ENCODE measurements at places on chromosomes 12 and 14.

DNA sequence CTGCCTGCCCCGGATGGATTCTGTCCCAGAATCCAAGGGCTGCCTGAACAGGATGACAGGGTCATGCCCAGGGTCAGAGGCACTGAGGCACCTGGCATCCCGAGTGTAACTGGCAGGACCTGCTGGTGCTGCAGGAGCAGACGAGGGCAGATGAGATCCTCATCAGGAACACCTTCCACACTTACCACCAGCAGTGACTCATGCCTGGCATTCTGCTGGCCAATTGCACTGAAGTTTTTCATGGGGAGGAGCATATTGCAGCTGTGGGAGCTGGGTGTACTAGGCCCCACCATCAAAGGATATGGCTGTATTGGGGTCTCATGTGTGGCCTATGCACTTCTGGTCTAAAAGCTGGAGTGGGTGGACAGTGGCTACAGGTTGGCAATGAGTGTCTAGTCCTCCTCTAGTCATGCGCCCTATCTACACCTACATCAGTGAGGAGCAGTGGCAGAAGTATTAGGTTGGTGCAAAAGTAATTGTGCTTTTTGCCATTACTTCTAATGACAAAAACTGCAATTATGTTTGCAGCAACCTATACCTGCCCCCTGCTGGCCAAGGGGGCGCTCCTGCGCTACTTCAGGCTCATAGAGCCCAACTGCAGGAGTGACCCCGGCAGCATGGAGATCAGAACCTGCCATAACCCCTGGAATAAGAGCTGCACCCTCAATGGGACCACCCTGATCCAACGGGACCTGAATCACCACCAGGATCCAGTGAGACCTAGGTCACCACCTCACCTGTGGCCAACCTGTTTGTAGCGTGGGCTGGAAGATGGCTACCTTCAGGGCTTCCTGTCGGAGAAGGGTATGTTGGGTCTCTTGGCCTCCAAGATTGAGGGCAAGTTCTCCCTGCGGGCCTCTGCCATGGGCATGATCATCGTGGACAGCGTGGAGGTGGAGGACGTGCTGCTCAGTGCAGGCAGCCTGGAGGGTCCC, 8.0 kb upstream of the C12orf42 start:
- DNase-seq = peak; percentile 35

DNA sequence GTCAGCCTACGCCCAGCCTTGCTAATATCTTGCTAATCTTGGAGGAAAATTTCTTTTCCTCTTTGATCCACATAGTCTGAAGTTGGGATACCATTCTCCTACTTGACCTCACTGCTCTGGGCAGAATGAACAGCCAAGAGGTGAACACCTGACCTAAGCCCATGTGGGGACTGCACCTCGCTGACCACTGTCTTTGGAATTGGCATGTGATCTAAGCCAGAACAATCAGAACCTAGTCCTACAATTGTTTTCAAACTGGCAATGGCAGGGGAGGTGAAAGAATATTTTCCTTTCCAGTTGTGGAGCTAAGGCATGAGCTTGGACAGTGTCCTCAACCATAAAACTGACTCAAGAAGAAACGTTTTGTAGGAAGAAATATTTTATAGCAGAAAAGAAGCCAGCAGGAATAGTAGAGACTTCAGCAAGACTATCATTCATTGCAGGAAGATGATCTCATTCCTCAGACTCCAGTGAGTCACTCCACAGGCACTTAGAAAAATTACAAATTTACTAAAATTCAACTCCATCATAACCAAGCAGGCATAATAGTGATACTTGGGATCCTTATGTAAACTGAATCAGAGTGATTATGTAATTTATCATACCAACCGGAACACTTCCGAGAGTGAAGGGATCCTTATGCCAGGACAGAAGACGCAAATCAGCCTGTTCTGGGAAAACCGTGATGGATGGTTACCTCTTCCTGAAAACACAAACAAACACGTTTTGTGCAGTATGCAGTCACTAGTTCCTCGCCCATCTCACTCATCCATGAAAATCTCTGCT, 14.7 kb downstream of the PTPRO start:
- DNase-seq = no peak

DNA sequence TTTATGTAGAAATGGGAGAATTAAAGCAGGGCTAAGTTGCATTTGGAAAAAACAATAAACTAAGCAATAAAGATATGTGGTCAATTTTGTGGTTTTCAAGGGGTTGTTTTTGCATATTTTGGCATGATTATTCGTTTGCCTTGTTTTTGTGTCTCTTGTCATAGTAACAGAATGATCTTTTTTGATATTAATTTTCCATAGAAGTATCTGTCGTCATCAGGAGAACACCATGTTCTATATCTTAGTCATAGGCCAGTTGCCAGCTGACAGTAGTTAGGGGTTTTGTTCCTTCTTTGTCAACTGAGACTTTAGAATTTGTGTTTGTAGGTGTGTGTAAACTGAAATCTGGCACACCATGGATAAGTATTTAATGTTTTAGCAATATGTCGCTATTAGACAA, 1354.8 kb downstream of the LRFN5 start:
- DNase-seq = no peak

DNA sequence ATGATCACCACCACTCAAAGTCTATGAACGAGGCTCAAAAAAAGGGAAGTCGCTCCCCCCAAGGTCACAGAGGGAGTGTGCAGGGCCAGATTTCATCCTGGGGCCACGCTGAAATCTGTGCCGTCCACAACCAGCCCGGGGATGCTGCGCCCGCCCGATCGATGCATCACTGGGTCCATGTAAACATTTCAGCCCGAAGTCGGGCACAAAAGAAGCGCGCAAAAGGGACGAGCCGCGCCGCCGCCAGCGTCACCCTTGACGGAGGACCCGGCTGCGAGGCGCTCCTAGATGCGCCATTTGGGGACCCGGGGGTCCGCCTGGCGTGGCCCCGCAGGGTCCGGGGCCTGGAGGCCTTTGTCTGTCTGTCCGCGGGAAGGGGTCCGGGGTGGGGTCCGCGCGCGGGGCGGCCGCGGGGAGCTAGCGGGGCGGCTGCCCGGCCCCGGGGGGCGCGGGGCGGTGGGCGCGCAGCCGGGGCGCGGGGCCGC, 503 bp downstream of the FBXO21 start:
- peak; percentile 14 for DNase-seq

DNA sequence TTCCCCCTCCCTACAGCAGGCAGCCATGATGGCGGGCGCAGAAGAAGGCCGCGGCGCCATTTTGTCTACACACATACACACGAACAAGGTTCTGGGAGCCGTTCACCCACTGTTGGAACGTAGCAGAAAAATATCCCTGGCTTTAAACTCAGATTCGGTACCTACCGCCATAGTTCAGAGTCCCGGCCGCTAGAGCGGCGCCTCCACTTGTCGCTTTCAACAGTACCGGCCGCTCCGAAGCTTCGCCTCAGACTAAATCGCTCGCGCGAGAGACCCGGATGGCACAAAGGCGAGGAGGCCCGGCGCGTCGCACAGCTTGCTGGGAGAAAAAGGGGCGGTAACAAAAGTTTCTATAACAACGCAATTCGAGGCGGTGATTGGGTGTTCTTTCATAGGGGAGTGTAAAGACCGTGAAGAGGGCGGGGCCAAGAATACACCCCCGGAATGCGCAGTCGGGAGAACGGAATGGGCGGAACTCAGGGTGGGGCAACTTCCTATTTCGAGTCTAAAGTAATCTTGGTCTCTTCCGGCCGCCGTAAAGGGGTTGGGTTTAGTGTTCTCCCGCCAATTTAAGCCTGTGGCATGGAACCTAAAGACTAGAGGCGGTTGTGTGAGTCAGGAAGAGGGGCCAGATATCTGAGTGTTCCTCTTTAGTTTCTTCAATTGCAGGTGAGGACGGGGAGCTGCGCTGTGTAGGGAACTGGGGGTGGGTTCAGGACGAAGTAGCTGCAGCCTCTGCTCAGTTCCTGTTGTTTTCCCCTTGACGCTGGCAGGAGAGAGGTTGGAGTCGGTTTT, at the start of the genes KNTC1 and RSRC2:
Gene KNTC1, plus strand, starts transcription at position 567 of the 795 bp plus-strand sequence. CDS start 2,815 bp downstream, outside the sequence.
Gene RSRC2, minus strand, starts transcription at position 254 of the 795 bp plus-strand sequence. Its CDS starts 83 bp downstream, at position 171.
- DNase-seq = peak; percentile 98

DNA sequence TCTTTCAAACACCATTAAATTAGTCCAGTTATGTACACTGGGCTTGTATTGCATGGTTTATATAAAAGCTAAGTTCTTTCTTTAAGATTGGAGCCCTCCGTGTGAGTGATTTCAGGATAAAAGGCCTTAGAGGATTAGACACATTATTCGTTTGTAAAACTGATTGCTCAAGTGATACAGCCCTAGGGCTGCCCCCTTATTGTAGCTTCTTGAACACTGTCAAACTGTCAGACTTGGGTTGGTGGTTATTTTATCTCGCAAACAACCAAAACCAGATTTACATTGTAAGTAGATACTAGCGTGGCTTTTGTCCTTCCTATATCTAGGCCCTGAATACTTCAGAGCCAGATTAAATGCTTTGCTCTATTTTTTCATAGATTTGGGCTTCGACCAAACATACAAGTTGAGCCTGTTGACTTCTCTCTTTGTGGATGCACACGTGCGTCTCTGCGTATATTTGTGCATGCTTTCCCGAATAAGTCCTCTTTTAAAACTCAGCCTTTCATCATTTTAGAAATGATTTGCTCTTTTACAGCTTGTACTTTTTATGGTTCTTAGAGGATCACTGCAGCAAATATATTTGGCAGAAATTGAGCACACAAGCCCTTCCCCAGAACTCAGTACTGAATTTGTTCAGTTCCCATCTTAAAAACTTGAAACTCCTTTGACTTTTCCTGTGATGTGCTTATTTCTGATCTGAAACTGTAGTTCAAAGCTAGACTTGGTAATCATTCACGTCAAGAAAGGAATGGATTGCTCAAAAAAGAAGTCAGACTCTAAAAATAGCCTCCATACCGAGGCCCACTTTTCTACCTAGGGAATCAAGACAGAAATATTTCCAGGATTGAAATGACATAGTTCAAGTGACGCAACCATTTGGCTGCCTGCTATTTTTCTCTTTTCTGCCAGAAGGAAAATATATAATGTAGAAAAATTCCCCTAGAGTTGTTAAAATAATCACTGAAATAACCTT, 129.5 kb downstream of the ETV6 start:
- no peak for DNase-seq

DNA sequence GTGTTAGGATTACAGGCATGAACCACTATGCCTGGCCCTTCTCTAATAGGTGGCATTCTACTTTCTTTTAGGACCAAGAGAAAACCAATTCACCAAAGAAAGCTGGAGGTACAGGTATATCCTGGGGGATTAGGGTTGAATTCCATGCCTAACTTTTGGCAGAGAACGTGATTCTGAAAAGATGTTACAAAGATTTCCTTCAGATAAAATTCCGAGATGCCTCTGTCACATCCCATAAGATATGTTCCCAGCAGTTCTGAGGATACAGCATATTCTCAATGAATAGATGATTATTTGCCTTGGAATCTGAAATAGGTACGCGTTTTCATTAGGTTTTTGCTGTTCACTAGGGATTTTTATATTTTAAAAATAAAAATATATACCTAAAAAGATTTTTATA, 111.9 kb upstream of the KRAS start:
- no peak for DNase-seq

DNA sequence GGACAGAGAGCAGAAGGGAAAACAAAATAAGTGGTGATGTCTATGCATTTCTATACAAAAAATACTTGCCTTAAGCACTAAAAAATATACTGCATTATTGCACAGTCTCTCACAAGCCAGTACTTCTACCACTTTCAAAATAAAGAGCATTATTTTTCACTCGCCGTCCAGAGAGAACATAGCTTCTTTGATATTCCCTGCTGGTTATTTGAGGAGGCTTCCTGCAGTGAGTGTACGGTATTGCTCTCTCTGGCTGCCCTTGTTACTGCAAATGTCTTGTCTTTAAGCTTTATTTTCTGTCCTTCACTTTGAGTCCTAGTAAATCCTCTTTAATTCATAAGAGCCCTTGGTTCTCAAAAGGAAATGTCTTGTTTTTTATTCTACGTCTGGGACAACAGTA, 81.1 kb downstream of the EML1 start:
- DNase-seq = no peak

DNA sequence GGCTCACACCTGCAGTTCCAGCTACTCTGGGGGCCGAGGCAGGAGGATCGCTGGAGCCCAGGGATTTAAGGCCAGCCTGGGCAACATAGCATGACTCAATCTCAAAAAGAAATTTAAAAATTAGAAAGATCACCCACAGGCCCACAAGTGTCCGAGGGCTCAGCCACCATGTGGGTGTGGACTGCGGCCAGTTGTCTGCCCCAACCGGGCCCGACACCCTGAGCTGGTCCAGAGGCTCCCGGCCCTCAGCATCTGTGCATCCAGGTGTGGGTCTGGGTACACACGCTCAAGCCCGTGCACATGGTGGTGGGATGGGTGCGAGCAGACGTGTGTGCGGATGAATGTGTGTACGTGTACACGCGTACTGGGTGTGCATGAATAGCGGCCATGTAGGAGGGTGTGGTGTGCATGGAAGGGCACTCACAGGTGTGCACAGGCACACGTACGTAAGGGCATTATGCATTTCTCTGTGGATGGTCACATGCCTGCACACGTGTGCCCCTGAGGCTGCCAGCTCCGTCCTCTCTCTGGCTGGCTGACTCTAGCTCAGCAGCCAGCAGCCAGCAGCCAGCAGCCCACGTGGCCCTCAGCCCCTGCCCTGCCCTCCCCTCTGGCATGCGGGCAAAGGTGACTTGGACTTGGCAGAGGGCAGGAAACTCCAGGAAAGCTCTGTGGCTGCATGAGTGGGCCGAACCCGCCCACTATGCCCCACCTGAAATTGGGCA, 23.3 kb upstream of the NUDT14 start:
- no peak for DNase-seq

DNA sequence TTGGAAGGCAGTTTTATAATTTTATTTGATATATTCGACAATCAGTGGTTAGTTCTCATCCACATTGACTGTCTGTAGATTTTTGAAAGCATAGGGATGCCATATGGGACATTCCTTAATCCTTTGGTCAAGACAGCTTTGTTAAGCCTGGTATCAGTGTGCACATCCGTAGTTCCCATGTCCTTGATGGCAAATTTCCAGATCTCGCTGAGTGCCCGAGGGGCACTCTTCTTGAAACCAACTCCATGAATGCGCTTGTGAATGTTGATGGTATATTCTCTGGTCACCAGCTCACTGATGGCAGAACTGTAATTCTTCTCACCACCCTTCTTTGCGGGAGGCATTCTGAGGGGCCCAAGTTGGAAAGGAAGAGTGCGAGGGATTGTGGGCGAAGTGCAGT, 6.1 kb upstream of the DENND5B start:
- no peak for DNase-seq

DNA sequence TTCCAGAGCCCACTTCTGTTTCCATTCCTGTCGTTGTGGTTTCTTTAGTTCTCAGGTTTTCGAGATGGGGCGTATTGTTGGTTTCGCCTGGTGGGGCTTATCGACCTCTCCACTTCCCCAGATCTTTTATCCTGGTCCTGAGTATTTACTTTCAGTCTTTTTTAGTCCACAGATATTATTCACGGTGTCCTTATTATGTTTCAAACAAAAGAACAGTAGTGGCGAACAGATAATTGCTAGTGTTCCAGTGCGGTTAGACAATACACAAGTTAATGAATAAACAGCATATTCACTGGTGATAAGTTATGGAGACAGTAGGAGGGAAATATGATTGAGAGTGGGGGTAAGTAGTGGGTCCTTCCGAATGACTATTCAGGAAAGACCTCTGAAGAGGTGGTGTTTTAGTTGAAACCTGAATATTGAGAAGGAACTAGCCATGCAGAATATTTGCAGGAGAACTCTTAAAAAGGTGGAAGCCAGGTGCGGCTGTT, 668 bp downstream of the TMEM260 start:
- no peak for DNase-seq

Measured in stimulated activated CD4-positive, alpha-beta T cell treated with anti-CD3 and anti-CD28 coated beads, Interleukin-15, amount 100 ng/mL, for 48 hours (primary cell).